NCI-H1417 (cell line): ENCODE measurements at places on chromosomes 6 and 20.
A peak's percentile ranks its signal among the peaks of the same experiment; 100 is the strongest.

DNA sequence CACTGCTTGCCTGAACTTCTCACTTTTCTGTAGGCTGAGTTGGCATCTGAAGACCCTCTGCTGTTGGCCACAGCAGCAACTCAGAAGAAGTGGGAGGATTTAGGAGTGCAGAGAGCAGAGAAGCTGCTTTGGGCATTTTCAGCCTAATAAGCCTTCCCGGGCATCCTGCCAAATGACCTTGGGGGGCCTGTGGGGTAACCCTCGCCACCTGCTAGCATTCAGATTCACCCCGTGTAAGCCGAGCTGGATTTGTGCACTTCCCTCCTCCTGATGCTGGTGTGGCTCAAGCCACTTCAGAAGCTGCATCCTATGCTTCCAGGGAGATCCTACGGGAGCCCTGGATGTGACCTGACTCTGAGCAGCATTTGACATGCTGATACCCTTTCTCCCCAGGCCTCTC lies 114.8 kb downstream of the LRFN2 start:
- DNase-seq = peak; percentile 89

GRCh38 chr6:118706702-118707101 lies 55.3 kb upstream of the CEP85L start:
- no peak for DNase-seq

DNA sequence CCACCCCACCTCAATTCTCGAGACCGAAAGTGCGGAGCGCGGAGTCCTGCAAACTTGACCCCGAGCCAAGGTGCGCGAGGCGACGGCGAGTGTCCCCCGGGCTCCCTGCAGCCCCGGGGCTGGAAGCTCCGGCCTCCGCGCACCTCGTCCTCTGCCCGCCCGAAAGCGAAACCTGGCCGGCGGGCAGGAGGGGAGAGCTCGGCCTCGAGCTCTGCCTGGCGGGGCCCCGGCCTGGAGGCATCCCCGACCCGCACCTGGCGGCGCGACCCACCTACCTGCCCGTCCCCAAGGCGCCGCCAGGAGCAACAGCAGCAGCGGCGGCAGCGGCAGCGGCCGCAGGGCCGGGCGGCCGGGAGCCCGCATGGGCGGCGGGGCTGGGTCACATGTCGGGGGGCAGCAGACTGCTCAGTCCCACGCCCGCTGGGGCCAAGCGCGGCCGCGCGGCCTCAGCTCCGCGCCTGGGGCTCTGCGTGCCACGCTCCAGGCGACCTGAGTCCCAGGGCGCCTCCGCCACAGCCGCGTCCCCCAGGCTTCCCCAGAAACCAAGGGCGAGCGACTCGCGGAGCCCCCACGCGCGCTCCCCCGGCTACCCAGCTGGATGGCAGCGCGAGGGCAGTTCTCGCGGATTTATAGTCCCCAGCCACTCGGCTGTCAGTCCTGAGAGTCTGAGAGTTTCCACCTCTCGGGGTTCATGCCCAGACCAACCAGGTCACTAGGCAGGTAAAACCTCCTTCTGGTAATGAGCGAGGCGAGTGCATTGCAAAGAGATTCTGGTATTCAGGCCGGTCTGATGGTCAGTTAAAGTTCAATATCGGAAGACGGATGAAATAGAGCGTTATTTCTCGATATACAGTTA lies at the start of gene IL20RA:
Gene IL20RA (minus strand): TSS at position 600 of the 856 bp plus-strand sequence. CDS start 237 bp downstream, at position 363.
- peak; percentile 91 for DNase-seq

- no peak for DNase-seq
Measured at GRCh38 chr6:111338843-111339242, 144.2 kb downstream of the REV3L start.

DNA sequence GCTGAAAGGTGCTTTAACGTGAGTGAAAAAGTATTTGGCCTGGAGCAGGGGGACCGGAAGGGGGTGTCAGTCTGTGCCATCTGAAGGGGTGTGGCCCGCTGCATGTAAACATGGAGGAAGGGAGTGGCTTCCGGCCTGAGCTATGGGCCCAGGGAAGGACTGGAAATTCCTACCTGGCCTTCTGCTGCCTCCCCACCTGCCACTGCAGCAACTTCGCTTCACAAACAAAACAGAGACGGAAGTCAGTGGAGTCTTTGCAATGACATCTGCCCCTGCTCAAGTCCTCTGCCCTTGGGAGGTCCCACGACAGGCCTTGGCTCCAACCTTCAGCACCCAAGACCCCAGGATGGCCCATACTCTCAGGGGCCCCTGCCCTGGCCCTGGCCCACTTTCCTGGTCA lies 28.1 kb upstream of the FOXP4 start:
- no peak for DNase-seq

GRCh38 chr6:129364037-129364436 lies 345.9 kb downstream of the ARHGAP18 start:
- peak; percentile 68 for DNase-seq

- no peak for DNase-seq
Measured at GRCh38 chr6:62530985-62531384, 245.0 kb upstream of the KHDRBS2 start.

DNA sequence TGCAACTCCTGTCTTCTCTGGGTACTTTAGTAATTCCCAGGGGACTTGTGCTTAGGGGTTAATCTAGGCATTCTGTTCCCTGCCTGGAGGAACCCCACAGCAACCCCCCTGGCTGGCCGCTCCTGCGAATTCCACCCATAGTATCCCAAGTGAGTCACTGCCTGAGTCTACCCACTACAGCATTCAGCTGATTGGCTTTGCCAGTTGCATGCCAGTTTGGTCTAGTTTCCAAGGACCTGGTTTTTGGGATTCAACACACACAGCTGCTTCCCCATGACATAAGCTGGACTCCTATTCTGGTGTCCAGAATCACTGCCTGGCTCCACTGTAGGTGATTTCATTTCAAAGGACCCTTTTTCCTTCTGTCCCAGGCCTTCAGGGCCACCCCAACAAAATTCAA lies 40.3 kb downstream of the PLCG1 start:
- DNase-seq = no peak

GRCh38 chr20:25125636-25126035 lies 43.7 kb upstream of the VSX1 start:
- DNase-seq = no peak

DNA sequence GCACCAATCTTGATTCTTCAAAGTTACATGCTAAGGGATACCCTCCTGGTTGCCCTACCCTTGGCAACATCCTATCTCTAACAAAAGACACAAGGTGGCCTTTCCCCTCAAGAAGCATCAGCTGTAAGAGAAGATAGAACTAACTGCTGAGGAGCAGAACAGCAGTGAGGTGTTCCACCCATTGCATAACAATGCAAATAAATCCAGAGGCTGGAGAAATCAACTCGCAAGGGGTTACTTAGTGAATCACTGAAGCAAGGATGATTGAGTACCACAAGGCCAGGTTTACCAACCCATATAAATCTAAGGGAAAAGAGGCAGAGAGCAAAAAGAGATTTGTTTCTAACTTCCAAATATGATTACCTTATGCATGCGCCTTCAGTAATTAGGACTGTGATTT lies 36.7 kb downstream of the F13A1 start:
- no peak for DNase-seq

DNA sequence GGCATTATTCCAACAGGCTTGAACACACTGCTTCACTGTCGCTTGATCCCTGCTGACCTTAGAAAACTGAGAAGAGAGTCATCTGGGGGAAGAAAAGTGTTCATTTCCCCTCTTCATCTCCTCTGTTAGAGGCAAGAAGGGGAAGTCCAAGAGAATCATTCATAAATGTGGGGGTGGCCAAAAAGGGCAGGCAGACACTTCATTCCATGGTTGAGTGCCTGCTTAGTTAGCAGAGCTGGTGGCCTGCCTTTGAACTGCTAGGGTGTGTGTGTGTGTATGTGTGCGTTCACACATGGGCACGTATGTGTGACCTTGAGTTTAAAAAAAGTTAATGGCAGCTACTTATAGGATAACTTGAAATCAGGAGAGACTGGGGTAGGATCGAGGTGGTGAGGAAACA lies 39.4 kb upstream of the RFPL4B start:
- DNase-seq = no peak

DNA sequence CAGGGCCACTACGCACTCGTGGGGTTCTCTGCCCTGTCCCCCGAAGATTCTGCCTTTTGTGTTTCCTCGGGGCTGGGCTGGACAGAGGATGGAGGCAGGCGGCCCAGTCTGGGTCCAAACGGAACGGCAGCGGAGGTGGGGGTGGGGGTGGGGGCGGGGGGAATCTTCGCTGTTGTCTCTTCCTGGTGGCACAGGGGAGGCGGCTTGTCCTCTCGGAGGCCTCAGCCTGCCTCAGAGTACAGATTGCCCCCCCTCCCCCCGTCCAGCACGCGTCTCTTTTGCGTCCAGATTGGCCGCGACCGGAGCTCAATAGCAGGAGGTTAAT lies 1.4 kb upstream of the INSM1 start:
- DNase-seq = no peak

- DNase-seq = no peak
Measured at GRCh38 chr6:162441991-162442390, 285.6 kb downstream of the PRKN start.

DNA sequence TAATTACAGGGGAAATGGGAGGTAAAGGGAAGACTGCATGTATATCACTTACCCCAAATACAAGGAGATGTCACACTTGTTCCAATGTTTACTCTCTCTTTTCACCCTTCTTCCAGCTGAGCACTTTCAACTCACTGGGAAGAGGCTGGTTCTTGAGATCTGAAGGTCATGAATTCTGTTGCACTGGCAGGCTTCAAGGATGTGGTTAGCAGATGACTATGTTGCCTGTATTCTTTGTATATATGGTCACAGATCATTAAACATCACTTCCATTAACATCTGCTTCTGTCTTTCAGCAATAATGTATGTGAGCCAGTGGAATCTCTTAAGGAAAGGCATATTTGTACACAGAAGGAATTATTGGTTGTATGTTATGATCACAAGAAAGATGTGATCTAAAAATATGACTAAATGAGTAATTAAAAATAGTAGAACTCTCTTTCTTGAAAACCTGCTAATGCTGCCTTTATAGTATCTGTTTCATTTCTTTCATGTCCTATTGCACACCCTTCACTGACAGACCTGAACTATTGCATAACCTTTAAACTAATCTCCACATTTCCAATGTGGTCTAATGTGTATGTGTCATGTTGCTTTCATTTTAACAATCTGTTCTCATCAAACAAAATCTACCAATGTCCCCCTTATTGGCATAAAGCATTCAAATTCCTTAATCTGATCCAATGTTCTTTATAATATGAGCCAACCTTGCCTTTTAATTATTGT lies 131.4 kb upstream of the EPHA7 start:
- DNase-seq = peak; percentile 78

- DNase-seq = no peak
Measured at GRCh38 chr6:27742833-27743573, 169.2 kb downstream of the OR2B2 start.

GRCh38 chr6:106895703-106896040 lies 78.9 kb downstream of the CD24 start:
- no peak for DNase-seq

DNA sequence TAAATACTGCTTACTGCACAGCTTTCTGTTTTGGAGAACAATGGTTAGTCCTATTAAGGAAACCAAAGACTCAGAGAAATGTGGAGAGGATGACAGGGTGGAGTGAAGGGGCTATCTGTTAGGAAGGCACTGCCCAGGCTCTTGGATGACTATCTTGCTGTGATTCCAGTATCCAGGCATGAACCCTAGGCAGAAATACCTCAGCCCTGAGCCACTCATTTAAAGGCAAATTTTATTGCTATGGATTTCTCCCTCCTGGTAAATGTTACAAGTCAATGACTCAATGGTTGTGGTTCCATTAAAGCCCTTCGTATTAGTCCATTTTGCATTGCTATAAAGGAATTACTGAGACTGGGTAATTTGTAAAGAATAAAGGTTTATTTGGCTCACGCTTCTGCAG lies 25.9 kb downstream of the ADGRF4 start:
- DNase-seq = no peak

- DNase-seq = no peak
Measured at GRCh38 chr20:36883977-36884535, 8.1 kb downstream of the TLDC2 start.

- peak; percentile 56 for DNase-seq
Measured at GRCh38 chr20:32789896-32790750, 27.9 kb downstream of the DNMT3B start.

GRCh38 chr6:8085053-8085511 lies 17.3 kb downstream of the EEF1E1 start:
- no peak for DNase-seq

DNA sequence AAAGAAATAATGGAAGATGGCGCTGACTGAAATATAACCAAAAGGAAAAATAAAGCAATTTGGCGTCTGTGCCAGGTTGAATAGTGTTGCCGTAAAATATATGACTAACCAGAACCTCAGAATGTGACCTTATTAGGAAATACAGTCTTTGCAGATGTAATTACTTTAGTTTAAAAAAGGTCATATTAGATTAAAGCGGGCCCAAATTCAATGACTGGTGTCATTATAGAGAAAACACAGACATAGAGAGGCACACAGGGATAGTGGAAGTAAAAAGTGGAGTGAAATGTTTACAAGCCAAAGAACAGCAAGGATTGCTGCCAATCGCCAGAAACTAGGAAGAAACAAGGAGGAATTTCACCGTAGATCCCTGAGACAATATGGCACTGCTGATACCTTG lies 521.2 kb downstream of the FRK start:
- DNase-seq = no peak

- no peak for DNase-seq
Measured at GRCh38 chr6:151478670-151479069, 15.1 kb upstream of the CCDC170 start.

- no peak for DNase-seq
Measured at GRCh38 chr6:44040786-44041185, 86.5 kb downstream of the MRPL14 start.

GRCh38 chr6:62146954-62147853 lies 138.8 kb downstream of the KHDRBS2 start:
- DNase-seq = peak; percentile 47

DNA sequence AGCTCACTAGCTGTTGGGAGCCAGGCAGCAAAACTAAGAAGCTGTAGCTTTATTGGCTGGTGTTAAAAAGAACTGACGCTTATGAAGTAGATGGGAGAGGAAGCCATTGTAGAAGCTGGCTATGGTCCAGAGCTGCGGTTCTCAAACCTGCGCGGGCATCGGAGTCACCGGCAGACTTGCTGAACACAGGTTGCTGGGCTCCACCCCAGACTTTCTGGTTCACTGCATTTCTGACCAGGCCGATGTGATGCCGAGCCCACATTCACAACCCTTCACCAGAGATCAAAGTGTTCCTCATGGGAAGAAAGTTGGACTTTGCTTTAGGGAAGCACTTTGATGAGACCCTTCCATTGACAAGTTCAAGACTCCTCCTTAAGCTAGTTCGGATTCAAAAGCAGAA lies 231.6 kb downstream of the QKI start:
- DNase-seq = no peak

- no peak for DNase-seq
Measured at GRCh38 chr6:117776441-117776840, 101.2 kb downstream of the NUS1 start.
